ENCODE measurements at places on chromosomes 5 and 9.
A peak's percentile ranks its signal among the peaks of the same experiment; 100 is the strongest.

- DNase-seq, result no peak
Observed at GRCh38 chr9:79257790-79258351, 313.9 kb upstream of the TLE4 start.

- DNase-seq, result no peak
Observed at GRCh38 chr5:123554601-123555000, 42.6 kb downstream of the CSNK1G3 start.

GRCh38 chr5:154472871-154473580, 5.0 kb downstream of the HAND1 start:
- no peak for DNase-seq

- DNase-seq, result no peak
Observed at GRCh38 chr5:55188656-55189540, 15.9 kb upstream of the CDC20B start.

DNA sequence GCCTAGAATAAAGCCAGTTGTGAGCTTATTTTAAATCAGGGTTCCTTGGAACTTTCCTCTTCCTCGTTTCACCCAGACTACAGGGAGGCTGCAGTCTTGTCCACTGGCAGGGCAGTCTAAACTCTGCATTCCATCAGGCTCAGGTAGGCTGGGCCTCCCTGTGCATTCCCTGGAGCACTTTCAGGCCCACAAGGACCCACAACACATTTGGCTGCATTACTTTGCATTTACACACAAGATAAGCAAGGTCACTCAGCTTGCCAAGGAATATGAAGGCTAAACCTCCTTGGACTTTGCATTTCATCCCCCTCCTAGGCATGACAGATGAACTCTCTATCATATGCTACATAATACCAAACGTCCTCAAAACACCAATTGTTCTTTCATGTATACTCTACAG, 104.2 kb downstream of the MARCHF3 start:
- no peak for DNase-seq

- peak; percentile 62 for DNase-seq
Observed at GRCh38 chr5:34499001-34499734, 157.0 kb upstream of the RAI14 start.

DNA sequence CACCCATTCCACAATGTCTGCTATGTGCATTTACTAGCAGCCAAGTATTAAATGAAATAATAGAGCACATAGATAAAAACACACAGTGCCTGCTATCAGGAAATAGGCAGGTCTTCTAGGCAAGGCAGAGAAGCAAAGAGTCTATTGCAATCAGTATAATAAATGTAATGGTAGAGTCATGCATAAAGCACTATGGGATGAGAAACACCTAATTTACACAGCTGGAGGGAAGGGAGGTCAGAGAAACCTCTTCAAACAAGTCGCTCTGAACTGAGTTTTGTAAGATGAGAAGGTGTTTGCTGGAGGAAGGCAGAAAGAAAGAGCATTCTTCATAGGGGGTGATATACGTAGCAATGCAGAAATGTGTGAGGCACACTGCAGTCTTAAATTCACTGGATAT, 341.0 kb upstream of the DMAC1 start:
- no peak for DNase-seq

- DNase-seq, result no peak
Observed at GRCh38 chr9:89863837-89864236, 259.0 kb downstream of the GADD45G start.

GRCh38 chr5:160467555-160468362, 46.1 kb downstream of the PTTG1 start:
- no peak for DNase-seq

DNA sequence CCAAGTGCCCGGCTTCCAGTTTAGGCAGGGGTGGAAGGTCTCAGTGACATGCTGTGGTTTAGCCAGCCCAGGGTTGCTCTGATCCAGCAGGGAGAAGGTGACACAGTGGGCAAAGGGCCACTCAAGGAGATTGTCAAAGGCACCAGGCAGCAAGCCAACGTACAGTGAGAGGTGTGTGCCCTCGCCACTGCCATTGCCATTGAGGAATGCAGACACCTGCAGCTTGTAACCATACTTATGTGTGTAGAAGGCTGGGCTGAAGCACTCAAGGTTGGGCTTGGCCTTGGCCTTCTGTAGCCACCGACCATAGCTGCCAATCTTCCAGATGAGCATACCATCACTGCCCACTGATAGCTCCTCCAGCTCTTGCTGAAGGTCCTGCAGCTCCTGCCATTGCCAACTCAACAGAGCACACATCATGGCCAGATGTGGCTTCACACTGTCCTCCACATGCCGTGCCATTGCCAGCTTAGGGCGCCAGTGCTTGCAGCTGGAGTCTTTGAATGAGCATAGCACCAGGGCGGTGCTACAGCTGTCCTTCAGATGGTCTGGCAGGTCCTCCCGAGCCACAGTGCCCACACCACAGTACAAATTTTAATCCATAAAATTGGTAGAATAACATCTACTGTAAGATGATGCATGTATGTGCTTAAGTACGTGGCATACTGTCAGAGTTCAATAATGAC, 59.7 kb upstream of the HMHB1 start:
- DNase-seq, result no peak

GRCh38 chr5:127959152-127959764, 124.3 kb upstream of the SLC12A2 start:
- peak; percentile 70 for DNase-seq

DNA sequence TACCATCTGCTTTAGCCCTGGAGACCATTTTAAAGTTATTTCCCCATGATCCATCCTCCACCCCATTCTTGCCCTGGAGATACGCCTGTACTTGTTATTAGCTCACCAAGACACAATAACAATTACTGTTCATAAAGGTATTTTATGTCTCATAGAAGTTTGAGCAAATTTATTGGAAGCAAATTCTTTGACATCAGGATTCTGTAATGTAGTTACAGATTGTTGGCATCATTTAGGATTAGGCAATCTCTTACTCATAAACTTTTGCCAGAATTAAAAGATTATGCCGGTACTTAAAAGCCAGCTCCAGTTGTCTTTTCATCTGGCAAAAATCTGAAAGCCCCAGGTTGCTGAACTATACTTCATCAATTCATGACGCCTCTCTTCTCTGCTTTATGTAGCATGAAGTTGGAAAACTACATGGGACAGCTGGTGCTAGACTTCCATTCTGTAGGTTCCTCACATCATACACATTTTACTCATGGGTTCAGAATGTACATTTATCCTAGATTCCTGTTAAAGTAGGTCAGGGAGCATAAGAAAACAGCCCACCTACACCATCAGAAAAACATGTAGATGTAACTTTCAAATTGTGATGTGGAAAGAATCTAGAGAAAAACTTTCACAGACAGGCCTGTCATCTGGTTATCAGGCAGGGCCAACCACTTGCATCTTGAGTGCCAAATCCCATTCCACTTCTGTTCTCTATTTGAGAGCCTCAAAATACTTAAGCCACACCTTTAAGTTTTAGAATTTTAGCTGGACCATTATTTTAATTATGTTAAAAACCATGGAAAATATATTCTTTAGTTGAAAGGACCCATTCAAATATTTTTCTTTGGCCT, 14.0 kb downstream of the ATP10B start:
- DNase-seq, result no peak

DNA sequence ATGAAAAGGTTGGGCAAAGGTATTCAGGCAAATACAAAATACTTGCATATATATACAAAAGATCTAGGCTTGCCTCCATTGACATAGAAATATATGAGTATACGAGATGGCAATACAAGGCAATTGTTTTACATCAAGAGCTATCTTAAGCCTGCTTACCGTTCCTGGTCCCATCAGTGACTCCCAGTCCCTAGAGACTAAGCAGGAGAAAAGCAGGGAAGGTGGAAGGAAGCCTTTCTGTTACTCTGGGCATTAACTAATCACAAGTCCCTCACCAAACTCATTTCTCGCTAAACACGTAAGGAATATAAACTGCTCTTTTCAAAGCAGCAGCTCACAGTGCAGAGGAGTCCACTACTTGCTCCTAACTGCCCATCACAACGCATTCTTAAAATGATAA, 125.2 kb downstream of the ZNF608 start:
- DNase-seq, result no peak

DNA sequence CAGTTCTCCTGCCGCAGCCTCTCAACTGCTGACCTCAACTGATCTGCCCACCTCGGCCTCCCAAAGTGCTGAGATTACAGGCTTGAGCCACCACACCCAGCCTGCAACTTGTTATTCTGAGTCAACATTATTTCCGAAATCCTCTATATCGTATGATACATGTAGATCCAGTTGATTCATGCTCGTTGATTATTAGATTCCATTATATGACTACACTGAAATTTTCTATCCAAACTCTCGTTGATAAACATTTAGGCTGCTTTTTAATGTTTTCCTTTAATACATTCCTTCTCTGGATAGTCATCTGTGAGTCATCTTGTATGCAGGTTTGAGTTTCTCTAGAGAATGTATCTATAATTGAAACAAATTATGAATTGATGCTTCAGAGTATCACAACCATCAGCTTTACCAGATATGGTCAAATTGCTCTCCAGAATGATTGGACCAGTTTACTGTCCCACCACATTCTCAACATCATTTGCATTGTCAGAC, 4.1 kb downstream of the CDK7 start:
- DNase-seq, result peak; percentile 13

DNA sequence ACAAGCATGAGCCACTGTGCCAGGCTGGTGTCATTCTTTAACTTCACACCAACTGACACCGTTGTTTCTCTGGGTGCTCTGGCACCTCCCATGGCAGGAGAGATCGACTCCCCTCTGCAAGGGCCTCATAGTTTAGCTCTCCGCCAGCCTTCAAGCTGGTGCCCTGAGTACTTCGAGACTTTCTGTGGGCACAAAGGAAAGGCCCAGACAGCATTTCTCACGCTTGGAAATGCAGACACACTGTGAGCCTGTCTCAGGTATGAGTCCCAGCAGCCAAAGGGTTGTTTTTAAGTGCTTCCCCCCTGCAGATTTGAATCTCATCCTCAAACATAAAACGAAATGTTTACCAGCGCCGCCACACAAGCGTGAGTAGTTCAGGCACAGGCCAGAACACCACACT, 11.1 kb upstream of the TCF7 start:
- DNase-seq, result no peak

DNA sequence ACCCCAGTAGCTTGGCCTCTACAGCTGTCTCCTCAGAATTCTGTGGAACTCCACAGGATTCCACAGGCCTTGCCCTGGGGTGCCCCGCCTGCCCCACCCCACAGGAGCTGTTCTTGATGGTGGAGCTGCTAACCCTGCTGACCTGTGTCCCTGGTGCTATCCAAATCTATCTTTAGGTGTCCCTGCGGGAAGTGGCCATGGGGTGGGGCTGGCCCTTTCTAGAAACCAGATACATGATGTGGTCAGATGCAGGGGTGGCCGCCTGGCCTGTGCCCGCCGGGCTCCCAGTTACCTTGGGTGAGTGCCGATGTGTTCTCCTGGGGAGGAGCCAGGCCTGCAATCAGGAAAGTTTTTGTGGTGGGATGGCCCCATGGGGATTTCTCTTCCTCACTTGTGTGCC, 34.2 kb downstream of the WNK2 start:
- no peak for DNase-seq

DNA sequence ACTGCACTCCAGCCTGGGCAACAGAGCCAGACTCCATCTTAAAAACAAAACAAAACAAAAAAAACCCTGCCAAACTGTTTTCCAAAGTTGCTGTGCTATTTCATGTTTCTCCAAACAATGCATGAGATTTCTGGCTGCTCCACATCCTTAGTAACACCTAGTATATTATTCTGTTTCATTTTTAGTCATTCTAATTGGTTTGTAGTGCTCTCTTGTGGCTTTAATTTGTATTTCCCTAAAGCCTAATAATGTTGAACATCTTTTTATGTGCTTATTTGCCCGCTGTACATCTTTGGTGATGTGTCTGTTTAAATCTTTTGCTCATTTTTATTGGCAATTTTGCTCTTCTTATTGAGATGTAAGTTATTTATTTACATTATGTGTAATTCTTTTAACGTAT, 18.4 kb upstream of the TTC1 start:
- DNase-seq, result no peak

DNA sequence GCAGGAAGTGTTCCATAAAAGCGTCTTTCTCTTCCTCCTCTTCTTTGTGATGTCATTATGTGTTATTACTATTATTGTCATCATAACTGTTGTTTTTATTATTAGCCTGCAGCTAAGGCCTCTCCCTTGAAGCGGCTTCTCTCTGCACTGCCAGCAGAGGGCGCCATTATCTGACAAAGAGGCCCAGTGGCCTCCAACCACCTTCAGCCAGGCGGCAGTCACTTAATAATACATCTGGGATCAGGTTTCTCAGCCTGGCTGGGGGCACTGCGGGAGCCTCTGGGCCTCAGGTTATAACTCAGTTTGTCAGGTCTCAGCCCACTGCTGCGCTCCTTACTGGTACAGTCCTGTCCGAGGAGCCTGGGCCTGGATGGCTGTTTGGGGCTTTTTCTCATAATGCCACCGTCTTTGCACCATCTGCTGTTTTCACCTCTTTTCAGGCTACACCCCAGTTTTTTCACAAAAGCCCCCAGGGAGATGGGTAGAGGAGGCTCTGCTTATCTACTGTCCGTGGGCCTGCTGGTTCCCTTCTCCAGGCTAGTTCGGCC, 281.9 kb downstream of the NSG2 start:
- peak; percentile 28 for DNase-seq

- no peak for DNase-seq
Observed at GRCh38 chr5:95620030-95620869, at the start of gene GPR150. TSS of gene GPR150 (plus strand) at chr5:95620087. CDS start at chr5:95620276, 189 bp downstream.

Measured in non-pigmented ciliary epithelial cell (primary cell).